ENCODE measurements at places on chromosomes 4 and X.
A peak's percentile ranks its signal among the peaks of the same experiment; 100 is the strongest.

- no peak for DNase-seq
These were observed 5.7 kb downstream of the ARL13A start for GRCh38 chrX:100975212-100975611.

- no peak for DNase-seq
These were observed 11.9 kb upstream of the ADD1 start for GRCh38 chr4:2831611-2832308.

DNA sequence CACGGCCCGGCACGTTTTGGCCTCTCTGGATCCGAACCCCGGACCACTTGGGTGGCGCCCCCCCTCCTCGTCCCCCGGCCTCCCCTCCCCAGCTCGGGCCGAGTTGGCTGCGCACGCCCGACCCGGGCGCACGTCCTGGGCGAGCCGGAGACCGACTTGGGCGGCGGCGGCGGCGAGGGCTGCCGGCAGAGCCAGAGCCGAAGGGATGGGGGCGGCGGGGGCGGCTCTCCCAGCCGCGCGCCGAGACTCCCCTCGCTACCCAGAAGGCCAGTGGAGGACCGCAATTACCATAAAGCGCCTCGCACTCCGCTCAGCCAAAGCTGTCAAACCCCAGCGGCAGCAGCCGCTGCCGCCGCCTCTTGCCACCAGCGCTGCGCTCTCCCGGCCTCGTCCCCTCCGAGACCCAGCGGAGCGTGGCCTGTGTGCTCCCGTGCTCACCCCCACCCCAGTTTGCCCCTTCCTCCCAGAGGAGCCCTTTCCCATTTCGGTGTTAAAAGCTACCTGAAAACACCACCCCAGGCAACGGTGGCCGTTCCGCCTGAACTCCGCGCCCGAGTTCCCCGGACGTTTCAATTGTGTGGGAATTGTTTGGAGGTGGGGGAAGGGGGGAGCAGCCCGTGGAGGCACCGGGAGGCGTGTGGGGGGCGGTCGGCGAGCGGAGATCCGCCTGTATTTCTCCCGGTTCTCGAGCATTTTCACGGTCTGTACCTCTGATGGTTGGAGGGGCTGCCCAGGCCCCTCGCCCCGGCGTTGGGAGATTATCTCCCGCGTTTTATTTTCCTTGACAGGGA is 701 bp upstream of the BCOR start:
- peak; percentile 65 for DNase-seq

DNA sequence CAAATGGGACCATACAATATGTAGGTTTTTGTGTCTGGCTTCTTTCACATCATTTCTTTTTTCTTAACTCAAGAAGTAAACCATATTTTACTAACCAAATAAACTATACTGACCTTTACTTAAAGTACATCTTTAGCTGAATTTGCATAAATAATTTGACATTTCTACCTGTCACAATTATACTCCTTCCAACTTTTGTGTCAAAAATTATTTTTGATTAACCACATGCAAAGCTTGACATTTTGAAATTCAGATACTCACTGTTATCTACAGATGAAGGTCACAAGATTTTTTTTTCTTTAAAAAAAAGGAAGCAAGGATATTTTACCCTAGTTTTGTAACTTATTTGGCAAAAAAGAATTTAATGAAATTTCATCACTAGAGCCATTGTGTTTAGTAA is 12.0 kb upstream of the RAB9A start:
- no peak for DNase-seq
